Left lung (tissue), 14 donors: ENCODE measurements at places on chromosomes 3 and 15. TPM values are rescaled to one million over a fixed set of nuclear protein-coding genes. Genes with fewer than 3 reads are reported as not detected.

Gene SPINK8
- not detected for polyA plus RNA-seq

Gene GLDN
- polyA plus RNA-seq: 0.12 TPM

Gene SLCO2A1
- 56.5 TPM for polyA plus RNA-seq

Gene CPEB1
- 2.9 TPM for polyA plus RNA-seq

GRCh38 chr3:134939978-134940377 is 144.9 kb downstream of the EPHB1 start:
- DNase-seq: no peak

DNA sequence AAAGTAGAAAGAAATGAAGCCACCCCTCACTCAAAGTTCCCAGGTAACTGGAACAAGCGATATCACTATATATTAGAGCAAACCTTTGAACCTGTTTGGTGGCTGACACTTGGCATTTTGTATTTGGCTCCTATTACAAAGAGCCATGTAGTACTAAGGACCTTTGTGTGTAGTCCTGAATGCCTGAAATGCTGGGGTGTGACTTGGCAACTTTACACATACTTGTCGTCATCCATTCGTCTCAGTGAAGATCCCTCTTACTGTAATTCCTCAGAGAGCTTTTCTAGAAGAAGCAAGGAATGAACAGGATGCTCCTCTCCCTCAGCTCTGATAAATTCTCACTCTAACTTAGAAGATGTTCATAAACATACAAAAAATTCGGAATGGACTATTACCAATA is 216.1 kb upstream of the CDIN1 start:
- no peak for DNase-seq

DNA sequence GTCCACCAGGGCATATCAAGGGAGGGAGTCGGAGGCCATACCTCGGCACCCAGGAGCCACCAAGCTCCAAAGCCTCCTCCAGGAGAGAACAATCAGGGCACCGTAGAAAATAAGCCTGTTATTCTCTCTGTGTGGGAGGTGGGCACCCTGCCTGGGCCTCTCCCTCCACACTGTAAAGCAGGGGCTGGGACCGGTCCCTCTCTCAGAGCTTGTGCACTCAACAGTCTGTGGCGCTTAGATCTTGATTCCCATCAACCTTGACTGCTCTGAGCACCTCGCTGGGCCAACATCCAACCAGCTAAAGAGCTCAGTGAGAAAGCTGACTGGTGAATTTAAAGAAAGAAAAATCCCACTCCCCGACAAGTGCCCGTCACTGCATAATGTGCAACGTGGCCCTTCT is 53.0 kb downstream of the PCSK6 start:
- DNase-seq: no peak

GRCh38 chr15:96020133-96020532 is 310.4 kb upstream of the NR2F2 start:
- DNase-seq: no peak

DNA sequence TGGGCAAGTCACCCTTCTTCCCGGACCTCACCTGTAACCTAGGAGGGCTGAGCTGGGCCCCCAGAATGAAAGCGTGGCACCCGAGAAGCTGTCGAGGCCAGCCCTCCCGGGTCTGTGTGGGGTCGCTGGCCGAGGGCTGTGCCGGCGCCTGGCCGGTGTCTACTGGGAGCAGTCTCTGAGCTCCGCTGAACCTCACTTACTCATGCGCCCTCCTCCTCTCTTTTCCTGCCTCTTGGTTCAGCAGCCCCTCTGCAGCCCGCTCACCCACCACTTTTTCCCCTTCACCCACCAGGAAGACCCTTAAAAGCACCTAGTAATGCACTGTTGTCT is 419 bp downstream of the HYKK start:
- DNase-seq: no peak

- DNase-seq: no peak
These were observed 463.1 kb upstream of the ARHGEF26 start for GRCh38 chr3:153658136-153658535.

- no peak for DNase-seq
These were observed 254.0 kb upstream of the GPR149 start for GRCh38 chr3:154684021-154684420.

DNA sequence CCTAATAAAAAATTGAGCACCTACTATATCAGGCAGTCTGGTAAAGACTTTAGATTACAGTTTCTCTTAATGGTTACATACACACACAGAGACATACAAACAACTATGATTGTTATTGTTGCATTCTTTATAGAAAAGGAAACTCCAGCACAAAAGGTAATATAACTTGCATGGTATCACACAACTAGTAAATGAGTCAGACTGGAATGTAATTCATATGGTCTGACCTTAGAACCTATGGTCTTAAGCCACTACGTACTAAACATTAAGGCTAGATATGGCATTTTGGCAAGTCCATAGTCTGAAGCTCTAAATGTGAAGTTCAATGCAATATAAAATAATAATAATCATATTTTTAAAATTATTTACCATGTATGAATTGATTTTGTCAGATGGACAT is 380.6 kb downstream of the LSAMP start:
- DNase-seq: no peak
